ENCODE measurements at places on chromosomes 12 and 14. TPM values are rescaled to one million over a fixed set of nuclear protein-coding genes. Genes with fewer than 3 reads are reported as not detected.

GRCh38 chr12:102462795-102463465, 17.4 kb downstream of the IGF1 start:
- DNase-seq, result no peak

- DNase-seq, result no peak
These were observed 26.6 kb downstream of the NUP37 start for GRCh38 chr12:102093319-102093718.

DNA sequence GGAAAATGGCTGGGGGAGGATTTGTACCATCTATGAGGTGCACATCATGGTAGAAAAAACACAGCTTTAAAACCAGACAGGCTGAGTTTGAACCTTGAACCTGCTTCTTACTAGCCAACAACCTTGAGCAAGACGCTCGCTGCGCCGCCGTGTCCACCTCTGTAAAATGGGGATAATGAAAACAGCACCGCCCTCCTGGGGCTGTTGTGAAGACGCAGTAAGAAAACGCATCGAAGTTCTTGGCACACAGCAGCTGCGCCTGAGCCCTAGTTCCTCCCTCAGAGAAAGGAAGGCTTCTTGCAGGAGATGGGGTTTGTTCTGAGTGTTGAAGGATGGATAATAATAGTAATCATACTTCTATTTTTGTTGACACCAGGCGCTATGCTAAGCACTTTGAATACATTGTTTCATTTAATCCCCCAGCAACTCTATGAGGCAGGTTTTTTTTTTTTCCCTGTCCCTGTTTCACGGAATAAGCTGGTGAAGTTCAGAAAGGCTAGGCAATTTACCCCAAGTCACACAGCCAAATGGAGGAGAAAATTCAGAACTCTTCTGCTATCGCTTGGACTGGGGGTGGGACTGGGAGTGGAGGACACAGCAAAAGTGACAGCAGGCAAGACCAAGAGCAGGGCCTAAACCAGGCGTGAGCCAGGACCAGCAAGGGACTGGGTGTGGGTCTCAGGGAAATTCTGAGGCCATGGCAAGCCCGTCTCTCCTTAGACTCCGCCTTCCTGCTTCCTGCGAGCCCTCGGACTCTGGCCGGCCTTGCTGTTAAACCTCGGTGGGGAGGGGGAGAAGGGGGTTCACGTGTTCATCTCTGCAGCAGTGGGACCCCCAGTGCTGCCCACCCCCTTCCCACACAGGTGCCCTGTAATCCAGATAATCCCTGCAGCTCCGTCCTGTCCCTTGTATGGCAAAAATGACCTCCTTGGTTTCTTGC, 97.5 kb downstream of the LRRC74A start:
- DNase-seq, result no peak

DNA sequence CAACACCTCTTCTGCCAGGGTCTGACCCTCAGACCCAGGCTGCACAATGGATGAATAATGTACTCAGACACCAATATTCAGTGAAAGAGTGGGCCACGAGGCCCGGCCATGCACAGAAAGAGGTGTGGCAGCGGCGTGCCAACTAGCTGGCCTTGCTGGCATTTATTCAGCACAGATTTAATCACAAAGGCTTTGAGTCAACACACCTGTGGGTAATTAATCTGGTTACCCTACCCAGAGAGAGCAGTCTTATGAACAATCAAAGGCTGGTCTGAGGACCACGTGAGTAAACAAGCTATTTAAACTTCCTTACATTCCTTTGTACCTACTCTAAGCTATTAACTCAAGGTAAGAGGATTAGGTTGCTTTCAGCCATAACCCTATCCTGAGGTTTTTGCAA, 324.8 kb downstream of the C12orf50 start:
- DNase-seq, result no peak

- no peak for DNase-seq
These were observed 133.8 kb upstream of the PMCH start for GRCh38 chr12:102331419-102331818.

DNA sequence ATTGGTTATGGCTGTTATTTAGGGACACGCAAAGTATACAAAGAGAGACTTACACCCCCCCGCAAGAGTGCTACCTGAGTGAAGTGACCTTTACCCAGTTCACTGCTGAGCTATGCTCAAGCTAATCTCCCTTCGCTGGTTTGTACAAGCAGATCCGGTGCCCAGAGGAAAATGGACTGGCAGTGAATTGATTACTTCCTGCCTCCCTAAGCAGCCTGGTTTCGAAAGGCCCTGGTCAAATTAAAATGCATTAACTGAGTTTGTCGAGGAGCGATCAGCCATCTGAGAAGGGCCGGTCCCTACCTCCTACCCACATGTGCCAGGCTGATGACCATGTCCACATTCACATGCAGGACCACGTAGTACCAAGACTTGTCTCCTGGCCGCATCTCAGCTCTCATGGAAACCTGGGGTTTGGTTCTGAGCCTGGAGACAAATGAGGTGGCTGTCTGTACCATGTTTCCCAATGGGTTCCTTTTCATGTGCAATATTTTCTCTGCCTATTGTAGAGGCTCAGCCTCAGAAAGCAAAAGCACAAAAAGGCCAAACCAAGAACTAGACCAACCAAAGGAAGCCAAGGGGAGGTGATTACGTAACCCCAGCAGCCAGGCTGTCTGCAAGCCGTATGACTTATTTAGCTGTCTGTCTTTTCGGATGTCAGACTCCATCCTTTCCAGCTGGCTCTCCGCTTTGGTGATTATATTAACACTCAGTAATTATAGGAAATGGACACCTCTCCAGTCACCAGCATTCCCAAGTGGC, 284.7 kb upstream of the PWP1 start:
- DNase-seq, result no peak

RNASE7 gene
- total RNA-seq, result 0.47 TPM

DNA sequence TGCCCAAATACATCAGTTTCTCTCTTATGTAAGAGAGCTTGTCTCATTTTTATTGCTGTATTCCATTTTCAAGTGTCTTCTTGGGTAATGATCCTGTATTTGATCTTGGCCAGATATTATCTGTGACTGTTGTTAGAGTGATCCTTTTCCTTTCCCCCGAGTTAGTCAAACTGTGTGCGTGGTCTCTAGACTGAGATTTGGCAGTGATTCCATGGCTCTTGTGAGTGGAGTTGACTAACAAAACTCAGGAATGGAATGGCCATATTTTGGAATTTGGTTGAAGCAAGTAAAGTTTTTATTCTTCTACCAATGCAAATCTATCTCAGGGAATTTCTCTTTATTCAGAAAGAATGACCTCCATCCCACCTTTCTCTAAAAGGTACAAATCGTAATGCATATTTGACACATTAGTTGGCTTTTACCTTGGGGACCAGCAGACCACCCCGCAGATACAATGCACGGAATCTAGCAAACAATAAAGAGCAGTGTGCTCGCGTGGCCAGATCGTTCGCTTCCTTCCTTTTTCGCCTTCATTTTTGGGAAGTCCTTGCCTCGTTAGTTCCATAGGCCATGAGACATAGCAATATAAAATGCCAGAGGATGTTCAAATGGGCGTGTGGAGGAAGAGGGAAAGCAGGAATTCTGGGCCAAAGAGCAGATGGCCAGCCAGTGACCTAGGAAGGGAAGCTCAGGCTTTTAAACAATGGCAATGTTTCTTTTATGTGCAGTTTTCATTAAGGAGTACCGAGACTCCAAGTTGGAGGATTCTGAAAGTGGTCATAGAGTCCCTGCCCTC, 24.4 kb downstream of the ETV6 start:
- no peak for DNase-seq

DNA sequence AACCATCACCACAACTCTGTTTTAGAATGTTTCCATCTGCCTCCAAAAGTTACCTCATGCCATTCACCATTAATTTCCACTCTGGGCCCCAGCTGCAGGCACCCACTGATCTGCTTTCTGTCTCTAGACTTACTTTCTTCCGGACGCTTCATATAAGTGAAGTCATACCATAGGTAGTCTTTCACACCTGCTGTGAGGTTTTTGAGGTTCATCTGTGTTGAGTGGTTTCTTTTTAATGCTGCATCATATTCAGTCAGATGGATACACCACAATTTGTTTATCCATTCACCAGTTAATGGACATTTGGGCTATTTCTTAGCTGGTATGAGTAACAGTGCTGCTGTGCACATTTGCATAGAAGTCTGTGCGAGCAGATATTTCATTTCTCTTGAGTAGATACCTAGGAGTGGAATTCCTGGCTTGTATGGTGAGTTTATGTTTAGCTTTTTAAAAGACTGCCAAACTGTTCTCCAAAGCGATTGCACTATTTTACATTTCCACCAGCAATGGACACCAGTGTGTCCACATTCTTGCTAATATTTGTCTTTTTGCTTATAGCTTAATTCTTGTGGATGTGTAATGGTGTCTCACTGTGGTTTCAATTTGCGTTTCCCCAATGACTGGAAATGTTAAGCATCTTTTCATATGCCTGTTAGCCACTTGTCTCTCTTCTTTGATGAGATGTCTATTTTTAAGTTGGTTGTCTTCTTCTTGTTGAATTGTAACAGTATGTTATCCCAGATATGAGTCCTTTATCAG, 48.3 kb downstream of the ZFYVE21 start:
- no peak for DNase-seq

GRCh38 chr12:90999966-91000365, 4.8 kb downstream of the EPYC start:
- DNase-seq, result no peak

GRCh38 chr14:93941293-93941910, 14.3 kb downstream of the FAM181A start:
- no peak for DNase-seq

DNA sequence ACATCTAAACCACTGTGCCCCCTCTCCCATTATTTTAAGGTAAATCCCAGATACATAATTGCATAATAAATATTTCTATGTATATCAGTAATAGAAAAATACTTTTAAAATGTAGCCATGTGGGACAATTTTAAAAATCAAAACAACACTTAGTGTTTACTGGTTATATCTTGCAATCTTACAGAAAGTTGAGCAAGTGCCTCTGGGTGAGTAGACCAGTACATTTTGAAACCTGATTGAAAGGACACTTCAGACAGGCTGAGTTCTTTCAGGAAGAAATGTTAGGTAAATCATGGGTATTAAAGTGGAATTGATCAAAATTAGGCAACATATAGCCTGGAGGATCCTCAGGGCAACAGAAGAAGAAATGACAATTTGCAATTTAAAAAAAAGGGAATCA, 7.2 kb downstream of the SLC38A4 start:
- no peak for DNase-seq

NAA30 gene
- 9.7 TPM for total RNA-seq

DNA sequence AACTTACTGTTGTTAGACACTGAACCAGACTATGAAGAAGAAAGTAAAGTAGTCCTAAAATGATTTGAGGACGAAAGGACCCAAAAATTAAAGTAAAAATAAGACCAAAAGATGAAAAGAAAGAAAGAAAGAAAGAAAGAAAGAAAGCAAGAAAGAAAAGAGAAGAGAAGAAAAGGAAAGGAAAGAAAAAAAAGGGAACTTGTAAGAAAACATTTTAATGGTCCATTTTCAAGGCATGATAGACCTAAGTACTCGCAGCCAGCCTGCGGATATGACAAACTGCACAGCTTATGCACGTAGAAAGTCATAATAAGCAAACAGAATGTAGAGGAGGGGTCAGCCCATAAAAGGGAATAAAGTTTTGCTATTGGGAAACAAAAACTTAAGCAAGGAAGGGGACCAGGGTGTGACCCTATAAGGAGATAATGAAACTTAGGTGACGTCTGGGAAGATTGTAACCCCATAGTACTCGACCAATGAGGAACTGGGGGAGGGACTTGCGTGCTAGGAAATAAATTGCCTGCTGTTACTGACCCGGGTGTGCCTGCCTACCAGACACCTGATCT, 59.7 kb downstream of the APOBEC1 start:
- DNase-seq, result no peak

- DNase-seq, result no peak
These were observed 15.7 kb downstream of the ANO6 start for GRCh38 chr12:45231515-45232145.

GRCh38 chr12:47088021-47088944, 8.5 kb upstream of the AMIGO2 start:
- DNase-seq, result no peak

DNA sequence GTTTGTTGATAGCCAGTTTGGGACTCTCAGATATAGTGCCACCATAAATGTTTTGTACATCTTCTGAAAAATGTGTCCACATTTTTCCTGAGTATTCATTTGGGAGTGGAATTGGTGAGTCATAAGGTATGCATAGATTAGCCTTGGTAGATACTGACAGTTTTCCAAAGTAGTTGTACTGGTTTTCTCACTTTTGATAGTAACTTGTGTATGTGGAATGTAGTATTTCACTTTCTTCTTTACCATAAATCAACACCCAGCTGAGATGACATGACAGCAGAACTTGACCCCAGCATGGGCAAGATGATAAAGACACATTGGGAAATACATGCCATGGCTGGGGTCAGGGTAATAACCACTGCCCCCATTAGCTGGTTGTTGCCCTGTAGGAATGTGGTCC, 5.4 kb downstream of the FBXW8 start:
- DNase-seq, result no peak

GRCh38 chr12:116599285-116600136, 40.3 kb downstream of the MAP1LC3B2 start:
- DNase-seq, result peak; percentile 53

OR6C2 gene
- not detected for total RNA-seq

METTL25 gene
- total RNA-seq, result 24.8 TPM

DNA sequence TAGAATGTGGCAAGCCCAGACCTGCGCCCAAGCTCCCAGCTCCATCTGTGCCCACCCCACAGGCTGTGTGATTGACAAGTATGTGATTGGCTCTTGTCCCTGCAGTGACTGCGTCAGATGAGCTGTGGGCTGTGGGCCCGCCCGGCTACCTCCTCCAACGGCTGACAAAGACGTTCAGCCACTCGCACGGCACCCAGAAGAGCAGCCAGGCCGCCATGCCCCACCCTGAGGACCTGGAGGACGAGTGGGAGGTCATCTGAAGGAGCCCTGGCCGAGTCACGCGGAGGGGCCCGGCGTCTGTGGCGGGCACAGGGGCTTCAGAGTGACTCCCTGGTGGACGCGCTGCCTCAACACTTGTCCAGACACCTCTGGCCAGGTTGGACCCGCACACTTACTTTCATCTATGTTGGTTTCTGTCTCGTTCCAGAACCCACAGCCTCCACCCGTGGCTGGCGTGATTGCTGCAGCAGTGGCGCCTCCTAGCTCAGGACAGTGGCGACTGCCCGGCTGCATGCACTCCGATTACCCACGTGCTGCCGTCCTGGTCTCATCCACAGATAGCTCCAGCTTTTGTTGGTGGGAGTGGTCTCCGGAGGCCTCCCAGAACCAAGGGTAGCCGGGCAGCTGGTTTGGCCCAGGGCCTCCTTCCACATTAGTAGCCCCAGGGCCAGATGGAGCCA, 11.4 kb downstream of the ANKRD9 start:
- DNase-seq, result no peak

DNA sequence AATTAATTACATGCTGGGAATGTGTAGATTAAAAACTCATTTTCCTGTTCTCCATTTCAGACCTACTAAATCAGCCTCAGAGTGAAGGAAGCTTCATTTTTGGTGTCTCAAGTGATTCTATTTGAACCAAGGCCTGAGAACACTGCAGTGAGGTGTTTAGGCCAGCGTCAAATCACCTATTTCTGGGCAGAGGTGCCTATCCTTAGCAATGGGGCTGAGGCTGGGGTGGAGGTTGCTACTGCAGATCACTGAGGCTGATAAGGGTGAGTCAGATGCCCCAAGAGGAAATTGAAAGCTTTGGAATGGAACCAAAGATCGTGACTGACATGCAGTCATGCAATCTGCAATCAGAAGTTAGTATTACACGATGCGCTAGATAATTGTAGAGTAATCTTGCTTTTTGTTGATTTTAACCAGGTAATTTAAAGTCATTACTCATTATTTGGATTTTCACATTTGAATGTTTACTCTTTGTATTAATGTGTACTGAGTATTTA, 4.4 kb downstream of the TXNRD1 start:
- no peak for DNase-seq

MYO1H gene
- under 0.01 TPM for total RNA-seq
